ENCODE measurements at places on chromosomes 2 and 18. TPM values are rescaled to one million over a fixed set of nuclear protein-coding genes. Genes with fewer than 3 reads are reported as not detected.

The SLC30A3 gene
- total RNA-seq: 0.19 TPM

The TAF4B gene
- total RNA-seq: 71.1 TPM

The IL1RN gene
- total RNA-seq: not detected

The XIRP2 gene
- total RNA-seq: not detected

The SRD5A2 gene
- total RNA-seq: 0.04 TPM

The FAM98A gene
- 15.3 TPM for total RNA-seq

The PSMA8 gene
- total RNA-seq: not detected

The C2orf72 gene
- total RNA-seq: not detected

The PTPRN gene
- total RNA-seq: not detected

The CIB4 gene
- not detected for total RNA-seq

The EHBP1 gene
- total RNA-seq: 48.7 TPM

The MARCHF4 gene
- not detected for total RNA-seq

The CGREF1 gene
- total RNA-seq: not detected

The CNTNAP5 gene
- 0.25 TPM for total RNA-seq

Measured in Karpas-422 (cell line).